ENCODE measurements at places on chromosomes 5 and 9.

DNA sequence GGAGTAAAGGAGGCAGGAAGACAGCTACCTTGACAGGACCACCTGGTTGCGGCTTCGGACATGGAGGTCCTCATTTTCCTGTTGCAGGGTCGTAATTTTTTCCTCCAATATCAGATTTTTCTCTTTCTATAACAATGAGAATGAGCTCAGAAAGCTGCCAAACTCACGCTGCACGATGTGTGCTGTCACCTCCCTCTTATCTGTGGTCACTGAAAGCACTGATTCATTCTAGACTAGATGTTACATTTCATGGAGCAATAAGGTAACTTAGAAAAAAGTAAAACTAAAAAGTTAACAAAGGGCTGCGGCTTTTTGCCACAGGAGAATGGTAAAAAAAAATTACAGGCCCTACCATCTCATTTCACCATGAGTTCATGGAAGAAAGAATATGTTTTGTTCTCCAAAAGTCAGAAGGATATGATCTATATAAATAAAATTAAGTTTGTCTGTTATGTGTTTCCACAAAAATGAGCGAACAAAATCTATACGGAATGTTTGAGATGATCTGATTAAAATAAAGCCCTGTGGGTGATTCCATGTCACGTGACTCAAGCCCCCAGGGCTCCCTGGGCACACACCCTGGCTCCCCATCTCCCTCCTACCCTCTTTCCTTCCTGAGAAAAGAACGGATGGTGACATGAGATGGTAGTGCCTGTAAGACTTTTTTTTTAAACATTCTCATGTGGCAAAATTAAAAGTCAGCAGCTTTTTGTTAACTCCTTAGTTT lies 26.9 kb upstream of the ANXA6 start:
- no peak for DNase-seq

DNA sequence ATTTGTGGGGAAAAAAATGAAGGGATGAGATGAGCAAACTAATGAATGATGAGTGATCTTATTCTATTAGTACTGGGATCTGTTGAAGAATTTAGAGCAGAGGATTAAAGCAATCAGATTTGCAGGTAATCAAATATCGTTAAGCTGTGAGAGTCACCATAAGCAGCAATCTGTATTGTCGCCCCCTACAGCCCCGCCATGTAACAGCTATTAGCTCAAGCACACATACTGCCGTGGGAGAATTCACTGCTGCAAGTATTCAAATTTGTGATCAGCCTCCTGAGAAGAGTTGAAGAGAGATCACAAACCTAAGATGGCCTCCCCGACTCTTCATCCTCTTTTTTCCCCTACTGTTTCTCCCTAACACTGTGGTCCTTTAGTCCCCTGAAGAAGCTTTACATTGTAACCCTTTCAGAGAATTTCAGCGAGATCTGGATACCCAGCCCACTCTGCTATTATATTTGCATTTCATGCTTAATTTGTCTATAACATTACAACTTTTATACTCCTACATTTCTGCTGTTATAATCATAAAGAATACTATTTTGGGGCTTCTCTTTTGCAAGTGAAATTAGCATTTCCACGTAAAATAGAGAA lies 28.5 kb upstream of the PHF24 start:
- DNase-seq: no peak

GRCh38 chr9:131140550-131140949 lies 15.2 kb downstream of the NUP214 start:
- no peak for DNase-seq

- no peak for DNase-seq
Measured at GRCh38 chr5:150633429-150633828, 7.0 kb upstream of the SYNPO start.

DNA sequence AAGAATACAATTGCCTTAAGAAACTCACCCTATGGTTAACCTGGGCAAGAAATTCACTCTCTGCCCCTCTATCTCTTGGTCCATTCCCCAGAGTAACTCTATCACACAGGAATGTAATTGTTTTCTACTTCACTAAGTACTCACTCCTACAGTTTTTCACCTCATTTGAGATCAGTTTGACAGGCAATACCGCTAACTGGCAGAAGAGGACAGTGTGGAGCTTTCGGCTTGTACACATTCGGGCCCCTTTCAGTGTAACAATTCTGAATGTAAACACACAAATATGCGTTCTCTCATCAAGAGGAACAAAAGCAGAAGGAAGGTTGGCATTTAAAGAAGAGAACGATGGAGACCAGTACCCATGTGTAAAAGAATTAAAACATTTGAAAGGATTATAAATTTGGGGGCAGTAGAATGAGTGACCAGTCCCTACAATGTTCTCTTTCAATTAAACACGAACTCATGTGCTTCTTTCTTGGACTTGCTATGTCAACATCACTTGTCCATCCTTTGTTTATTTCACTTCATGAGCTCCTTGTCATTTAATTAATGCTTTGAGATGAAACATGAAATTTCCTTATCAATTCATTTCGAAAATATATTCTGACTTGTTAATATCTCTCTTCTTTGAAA lies 188.5 kb upstream of the GRAMD2B start:
- DNase-seq: no peak

DNA sequence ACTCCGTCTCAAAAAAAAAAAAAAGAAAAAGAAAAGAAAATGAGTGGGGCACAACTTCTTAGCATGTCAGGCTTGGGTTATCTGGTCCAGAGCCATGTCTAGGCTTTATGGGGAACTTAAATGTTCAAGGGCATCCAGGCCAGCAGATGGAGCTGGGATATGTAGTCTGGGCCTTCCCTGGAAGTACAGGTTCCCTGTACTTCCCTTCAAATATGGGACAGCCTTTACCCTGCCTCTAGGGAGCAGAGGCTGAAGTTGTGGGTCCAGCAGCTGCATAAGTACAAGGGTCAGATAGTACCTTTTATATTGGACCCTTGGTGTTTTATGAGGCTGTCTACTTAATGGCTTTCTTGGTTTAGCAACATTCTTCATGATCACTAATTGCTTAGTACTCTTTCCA lies 42.1 kb downstream of the FAF2 start:
- DNase-seq: no peak

- no peak for DNase-seq
Measured at GRCh38 chr9:88399966-88400365, 11.7 kb downstream of the SPIN1 start.

DNA sequence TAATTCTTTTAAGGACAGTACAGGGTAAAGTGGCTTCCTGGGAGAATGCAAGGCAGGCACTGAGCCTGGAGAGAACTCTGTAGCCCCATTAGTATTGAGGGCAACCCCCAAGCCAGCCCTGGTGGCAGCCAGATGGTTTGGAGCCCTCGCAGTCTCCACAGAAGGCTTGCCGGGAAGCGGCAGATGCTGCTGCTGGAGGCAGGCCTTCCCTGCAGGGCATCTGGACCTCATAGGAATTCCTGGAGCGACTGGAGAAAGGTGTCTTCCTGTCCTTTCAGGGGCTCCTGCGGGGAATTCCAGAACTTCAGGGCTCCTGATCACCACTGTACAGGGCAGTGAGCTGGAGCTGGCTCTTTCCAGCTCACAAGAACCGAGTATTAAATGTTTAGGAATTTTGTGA lies 167.5 kb downstream of the INSYN2B start:
- DNase-seq: no peak

GRCh38 chr5:162801235-162801634 lies 636.2 kb upstream of the CCNG1 start:
- no peak for DNase-seq

DNA sequence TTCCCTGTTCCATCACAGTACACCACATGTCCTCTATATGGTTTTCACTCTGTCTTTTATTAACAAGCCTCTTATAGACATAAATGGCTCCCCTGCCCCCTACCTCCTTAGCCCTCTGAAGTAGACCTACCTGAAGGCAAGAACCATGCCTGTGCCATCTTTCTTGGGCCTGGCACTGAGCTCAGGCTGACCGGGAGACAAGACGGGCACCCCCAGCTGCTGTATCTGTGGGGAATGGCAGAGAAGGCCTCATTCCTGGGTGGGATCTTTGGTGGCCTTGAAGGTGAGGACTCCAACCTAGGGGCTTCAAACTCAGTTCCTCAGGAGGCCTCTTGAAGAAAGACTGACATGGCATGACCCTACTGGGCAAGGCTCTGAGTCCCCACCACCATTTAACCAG lies 109.9 kb downstream of the GABBR2 start:
- no peak for DNase-seq

DNA sequence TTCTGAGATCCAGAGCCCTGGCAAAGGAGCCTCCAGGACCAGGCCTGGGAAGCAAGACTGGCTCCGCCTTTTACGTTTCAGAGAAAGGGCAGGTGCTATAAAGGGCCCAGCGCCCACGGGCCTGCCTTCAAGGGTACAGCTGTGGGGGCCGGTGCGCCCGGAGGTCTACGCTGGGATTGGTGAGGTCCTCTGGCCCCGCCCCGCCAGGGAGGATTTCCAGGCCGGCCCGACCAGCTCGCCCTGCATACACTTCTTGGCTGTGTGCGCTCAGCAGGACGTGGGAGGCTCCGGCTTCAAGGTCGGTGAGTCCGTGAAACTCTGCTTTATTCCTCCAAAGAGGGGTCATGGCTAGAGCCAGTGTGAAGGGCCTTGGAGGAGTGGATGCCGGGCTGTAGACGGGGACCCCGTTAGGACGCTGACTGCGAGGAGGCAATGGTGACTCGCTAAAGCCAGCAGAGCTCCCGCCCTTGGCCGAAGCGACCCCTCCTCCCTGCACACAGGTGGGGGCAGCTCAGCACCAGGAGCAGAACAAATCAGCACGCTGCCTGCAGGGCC lies at the start of gene CKMT2:
TSS of gene CKMT2 (plus strand) at position 243 of the 555 bp plus-strand sequence. CDS start 17,811 bp downstream, outside the sequence.
- no peak for DNase-seq

DNA sequence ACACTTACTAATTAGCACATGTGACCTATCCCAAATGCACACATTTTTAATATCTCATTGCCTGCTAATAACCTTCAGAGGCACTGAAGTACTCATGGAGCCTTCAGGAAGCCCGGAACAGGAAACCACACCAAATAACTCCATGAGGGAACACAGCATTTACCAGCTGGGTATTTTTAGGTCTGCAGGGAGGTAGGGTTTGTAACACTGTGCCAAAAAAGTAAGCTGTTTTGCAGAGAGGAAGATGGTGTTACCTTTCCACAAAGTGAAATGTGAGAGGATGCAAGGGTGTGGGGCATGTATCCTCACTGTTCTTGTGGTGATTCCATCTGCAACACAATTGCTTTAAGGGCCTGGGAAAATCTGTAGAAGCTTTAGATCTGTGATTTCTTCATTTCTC lies 64.4 kb downstream of the NUDT12 start:
- no peak for DNase-seq

DNA sequence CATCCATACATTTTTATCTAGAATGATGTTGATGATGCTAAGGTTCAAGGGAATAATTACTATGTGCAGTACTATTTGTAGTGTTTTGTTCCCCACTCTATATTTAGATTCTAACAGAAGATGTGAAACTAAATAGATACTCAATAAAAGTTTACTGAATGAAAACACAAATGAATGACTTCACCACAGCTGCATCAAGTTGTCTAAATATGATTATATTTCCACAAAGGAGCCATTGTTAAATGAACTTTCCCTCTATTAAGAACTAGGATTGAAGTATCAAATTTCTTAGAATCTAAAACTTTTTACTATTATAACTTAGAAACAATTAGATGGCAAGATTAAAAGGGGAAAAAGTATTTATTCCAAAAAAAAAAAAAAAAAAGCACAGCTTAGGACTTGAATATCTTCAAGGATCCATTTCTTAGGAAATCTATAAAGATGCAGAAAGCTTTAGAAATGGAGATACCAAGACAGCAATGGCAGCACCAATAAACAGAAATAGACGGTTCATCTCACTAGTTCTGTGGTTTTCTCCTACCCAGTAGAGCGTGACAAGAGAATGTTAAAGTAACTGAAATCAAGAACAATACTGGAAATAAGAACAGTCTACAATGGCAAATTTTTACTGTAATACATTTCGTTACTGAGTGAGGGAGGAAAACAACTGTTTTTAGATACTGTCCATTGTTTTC lies 347.6 kb downstream of the EBF1 start:
- no peak for DNase-seq

GRCh38 chr9:20630241-20630943 lies 8.1 kb upstream of the MLLT3 start:
- no peak for DNase-seq
